Activated naive CD8-positive, alpha-beta T cell treated with anti-CD3 and anti-CD28 coated beads, Interleukin-2, amount 10 ng/mL, durations not matched to agents 7 days and 5 days (primary cell): ENCODE measurements at places on chromosomes 16 and 17.

- DNase-seq = no peak
These were observed 173.6 kb upstream of the DYNLRB2 start for GRCh38 chr16:80367037-80367658.

DNA sequence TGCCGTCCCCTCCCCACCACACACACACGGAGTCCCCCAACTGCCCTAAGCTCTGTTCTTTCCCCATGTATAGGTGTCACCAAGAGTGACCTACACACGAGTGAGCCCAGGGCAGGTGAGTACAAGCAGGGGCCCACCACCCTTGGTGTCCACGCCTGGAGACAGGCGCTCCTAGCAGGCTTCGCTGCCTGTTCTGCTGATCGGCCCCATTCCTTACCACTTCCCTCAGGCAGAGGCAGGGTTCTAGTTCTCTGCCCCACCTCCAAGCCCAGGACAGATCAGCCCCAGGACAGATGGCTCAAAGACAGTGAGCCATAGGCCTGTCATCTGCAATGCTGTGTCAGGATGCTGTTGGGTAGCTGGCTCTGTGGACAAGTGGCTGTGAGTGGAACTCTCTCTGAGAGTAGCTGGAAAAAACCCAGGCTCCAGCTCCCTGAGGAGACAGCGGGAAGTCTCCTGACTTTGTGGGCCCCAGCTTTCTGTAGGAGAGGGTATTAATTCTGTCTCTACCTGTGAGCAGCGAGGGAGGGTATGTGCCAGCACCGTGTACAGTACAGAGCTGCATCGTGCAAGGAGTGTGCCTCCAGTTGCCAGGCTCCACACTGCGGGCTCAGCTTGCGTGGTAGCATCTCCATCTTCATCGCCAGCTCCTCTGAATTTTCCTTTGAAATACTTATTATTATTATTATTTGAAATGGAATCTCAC, 897 bp downstream of the TP53I13 start:
- DNase-seq = no peak

GRCh38 chr16:84920333-84920732, 91.0 kb downstream of the ZDHHC7 start:
- no peak for DNase-seq

GRCh38 chr17:61815863-61816503, 47.3 kb downstream of the BRIP1 start:
- DNase-seq = no peak

DNA sequence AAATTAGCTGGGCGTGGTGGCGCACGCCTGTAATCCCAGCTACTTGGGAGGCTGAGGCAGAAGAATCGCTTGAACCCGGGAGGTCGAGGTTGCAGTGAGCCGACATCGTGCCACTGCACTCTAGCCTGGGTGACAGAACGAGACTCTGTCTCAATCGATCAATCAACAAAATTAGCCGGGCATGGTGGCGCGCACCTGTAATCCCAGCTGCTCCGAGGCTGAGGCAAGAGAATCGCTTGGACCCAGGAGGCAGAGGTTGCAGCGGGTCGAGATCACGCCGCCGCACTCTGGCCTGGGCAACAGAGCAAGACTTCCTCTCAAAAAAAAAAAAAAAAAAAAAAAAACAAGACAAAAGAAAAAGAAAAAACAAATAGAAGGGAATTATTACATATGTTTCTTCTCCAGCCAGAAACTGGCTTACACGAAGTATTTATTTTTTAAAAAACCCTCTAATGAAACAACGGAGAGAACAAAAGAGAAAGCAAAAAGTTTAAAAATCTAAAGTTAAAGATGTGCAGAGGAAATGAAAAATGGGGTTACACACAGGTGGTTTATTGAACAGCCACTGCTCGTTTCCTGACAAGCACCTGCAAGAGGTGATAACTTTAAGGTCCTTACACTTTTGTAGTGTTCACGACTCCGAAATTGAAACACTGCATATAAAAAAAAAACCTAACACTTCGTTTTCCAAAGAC, 1.4 kb downstream of the SYNRG start:
- DNase-seq = peak; percentile 60

GRCh38 chr16:23852794-23853562, 17.2 kb downstream of the PRKCB start:
- no peak for DNase-seq

- no peak for DNase-seq
These were observed 21.2 kb downstream of the PEMT start for GRCh38 chr17:17570140-17570797.

DNA sequence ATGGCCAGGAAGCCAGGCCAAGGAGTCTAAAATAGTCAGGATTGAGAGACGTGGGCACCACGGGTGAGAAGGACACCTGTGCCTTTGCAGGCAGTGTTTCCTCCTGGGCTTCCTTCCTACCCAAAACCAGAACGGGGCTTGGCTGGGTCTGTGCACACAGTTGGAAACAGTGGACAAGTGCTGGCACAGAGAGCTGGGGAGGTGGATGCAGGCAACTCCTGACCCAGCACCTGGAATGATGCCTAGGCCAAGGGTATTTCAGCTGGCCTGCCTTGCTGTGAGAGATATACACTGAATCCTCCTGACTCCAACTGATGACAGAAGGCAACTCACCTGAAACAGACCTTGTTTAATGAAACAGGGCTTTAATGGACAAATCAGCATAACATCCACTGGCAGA, 186.2 kb downstream of the SLC39A11 start:
- no peak for DNase-seq
